Activated T-helper 17 cell treated with anti-CD3 and anti-CD28 coated beads, Interleukin-2, amount 50 U/mL, for 72 hours (primary cell): ENCODE measurements at places on chromosomes 7 and 10. TPM values are rescaled to one million over a fixed set of nuclear protein-coding genes. Genes with fewer than 3 reads are reported as not detected.

Gene OPN1SW
- total RNA-seq, result not detected

Gene AGR2
- total RNA-seq, result not detected

Gene CCDC172
- not detected for total RNA-seq

Gene LIPF
- total RNA-seq, result not detected

Gene PAX4
- not detected for total RNA-seq

Gene PRSS1
- total RNA-seq, result not detected

Gene AOAH
- total RNA-seq, result 1.4 TPM

Gene RTKN2
- 6.1 TPM for total RNA-seq

Gene GIMAP6
- total RNA-seq, result 57.3 TPM

Gene ZNF777
- total RNA-seq, result 5.8 TPM

Gene CALY
- total RNA-seq, result not detected

Gene PPP1R3A
- not detected for total RNA-seq

Gene CUL2
- 27.3 TPM for total RNA-seq

Gene VAX1
- total RNA-seq, result not detected

Gene LBX1
- not detected for total RNA-seq

Gene IFIT2
- 3.2 TPM for total RNA-seq

Gene FGF8
- not detected for total RNA-seq

Gene PALD1
- 0.17 TPM for total RNA-seq

Gene RBM28
- total RNA-seq, result 46.6 TPM

Gene NPTX2
- total RNA-seq, result not detected

Gene TAS2R41
- not detected for total RNA-seq

Gene AGMO
- total RNA-seq, result not detected

Gene SORBS1
- 3.4 TPM for total RNA-seq

Gene TAS2R5
- total RNA-seq, result 1.1 TPM

Gene MBL2
- not detected for total RNA-seq
